ENCODE measurements at places on chromosomes 1 and 21. TPM values are rescaled to one million over a fixed set of nuclear protein-coding genes. Genes with fewer than 3 reads are reported as not detected.

The ILF2 gene
- 419 TPM for total RNA-seq

The CNKSR1 gene
- 2.2 TPM for total RNA-seq

The C4BPA gene
- not detected for total RNA-seq

The SLC44A5 gene
- 0.19 TPM for total RNA-seq

The COL8A2 gene
- 1.8 TPM for total RNA-seq

DNA sequence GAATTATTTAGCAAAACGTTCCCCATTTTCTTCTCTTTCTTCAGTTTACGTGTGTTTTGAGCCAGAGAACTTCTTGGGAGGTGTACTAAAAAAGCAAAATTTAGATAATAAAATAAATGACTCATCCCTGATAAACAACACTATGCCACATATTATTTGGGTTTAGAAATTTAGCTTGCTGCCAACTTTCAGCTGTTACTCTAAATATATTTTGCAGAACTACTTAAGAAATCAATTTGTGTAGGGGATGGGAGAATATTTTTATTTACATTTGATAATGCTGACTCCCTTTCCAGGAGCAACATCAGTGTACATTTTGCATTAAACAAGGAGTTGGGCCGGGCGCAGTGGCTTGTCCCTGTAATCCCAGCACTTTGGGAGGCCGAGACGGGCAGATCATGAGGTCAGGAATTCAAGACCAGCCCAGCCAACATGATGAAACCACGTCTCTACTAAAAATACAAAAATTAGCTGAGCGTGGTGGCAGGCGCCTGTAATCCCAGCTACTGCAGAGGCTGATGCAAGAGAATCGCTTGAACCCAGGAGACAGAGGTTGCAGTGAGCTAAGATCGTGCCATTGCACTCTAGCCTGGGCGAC, 151.4 kb upstream of the ZRANB2 start:
- no peak for DNase-seq

- no peak for DNase-seq
These were observed 968 bp downstream of the CSMD2 start for GRCh38 chr1:34163792-34164731.

Measured in activated naive CD8-positive, alpha-beta T cell treated with anti-CD3 and anti-CD28 coated beads for 36 hours (primary cell).